ENCODE measurements at places on chromosomes 5 and 9.

GRCh38 chr5:453725-454481, 10.9 kb downstream of the EXOC3 start:
- no peak for DNase-seq

- DNase-seq, result no peak
Observed at GRCh38 chr5:1279443-1280151, 15.3 kb downstream of the TERT start.

GRCh38 chr5:113230711-113231652, 203.8 kb downstream of the TSSK1B start:
- DNase-seq, result no peak

DNA sequence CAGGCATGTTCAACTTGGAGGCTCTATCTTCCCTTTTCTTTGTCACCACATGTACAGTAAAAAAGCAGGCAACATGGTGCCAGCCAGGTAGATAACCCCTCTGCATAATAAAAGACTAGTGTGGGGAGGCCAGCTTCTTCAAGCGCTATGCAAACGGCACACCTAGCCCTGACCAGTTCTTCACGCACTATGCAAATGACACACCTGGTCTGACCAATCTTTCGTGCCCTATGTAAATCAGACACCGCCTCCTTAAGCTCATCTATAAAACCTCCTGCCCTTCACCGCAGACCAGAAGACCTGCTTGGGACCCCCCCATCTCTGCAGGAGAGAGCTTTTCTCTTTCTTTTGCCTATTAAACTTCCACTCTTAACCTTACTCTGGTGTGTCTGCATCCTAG, 28.1 kb upstream of the UGCG start:
- no peak for DNase-seq

GRCh38 chr5:172505403-172505759, 51.1 kb upstream of the SH3PXD2B start:
- DNase-seq, result no peak

GRCh38 chr9:136952876-136953770, 1.1 kb downstream of the LCN12 start:
- DNase-seq, result no peak

- DNase-seq, result no peak
Observed at GRCh38 chr5:125829349-125829748, 593.9 kb upstream of the GRAMD2B start.

DNA sequence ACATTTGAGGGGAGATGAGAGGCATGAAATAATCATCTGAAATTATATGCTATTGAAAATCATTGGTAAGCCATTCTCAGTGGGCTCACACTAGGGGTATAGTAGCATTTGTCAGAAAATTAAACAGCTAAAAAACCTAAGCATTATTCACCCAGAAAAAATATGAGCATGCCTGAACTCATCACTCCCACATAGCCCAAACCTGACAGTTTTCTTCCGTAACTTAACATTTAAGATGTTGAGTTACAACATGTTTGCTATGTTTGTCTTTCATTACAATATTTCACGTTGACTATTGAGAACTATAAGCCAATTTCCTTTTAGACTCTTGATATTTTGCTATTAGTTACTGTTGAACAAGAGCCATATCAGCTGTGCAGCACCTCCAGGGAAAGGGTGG, 23.5 kb upstream of the GHR start:
- DNase-seq, result no peak

DNA sequence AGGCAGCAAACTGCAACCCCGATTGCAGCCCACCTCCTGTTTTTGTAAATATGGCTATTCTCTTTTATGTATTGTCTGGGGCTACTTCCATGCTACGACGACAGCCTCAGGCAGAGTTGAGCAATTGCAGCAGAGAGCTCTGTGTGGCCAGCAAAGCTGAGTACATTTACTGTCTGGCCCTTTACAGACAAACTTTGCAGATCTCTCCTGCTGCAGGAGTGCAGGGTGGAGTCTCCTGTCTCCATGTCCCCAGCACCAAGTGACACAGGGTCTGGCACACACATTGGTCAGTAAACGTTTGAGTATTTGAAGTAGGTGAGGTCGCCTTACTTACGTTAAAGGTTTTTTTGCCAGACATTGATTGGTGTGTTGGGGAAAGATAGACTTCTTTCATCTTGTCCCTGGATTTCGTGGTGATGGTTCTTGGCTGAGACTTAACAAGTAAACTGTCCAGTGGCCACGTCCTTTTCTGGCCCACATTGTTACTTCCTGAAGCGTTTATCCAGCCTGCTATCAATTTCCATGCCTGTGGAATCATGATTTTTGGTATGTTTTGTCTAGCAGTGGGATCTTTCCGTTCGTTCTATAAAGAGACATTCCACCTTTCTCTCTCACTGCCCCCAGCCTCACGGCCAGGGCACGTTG, 27.2 kb downstream of the PRRC2B start:
- DNase-seq, result no peak
